NCI-H2227 treated with DMSO at 0.1 percent for 48 hours (cell line): ENCODE measurements at places on chromosomes 3 and 15.

GRCh38 chr3:71162221-71162620, 421.3 kb downstream of the FOXP1 start:
- DNase-seq, result no peak

DNA sequence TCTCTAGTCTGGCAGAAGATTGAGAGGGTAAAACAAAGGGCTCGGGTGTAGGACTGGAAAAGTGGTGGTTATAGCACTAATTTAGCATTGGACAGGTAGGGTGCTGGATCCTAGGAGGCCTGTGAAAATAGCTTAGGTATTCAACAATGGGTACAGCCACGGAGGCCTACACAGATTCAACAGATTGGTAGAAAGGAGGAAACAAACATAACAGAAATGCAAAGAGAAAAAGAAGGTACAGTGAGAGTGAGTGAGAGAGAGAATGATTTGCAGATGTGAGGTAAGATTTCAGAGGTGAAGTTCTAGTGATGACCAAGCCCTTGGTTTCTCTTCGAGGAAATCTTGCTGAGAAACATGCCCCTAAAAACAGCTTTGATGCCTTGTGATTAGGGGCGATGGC, 37.9 kb downstream of the ADIPOQ start:
- DNase-seq, result no peak

DNA sequence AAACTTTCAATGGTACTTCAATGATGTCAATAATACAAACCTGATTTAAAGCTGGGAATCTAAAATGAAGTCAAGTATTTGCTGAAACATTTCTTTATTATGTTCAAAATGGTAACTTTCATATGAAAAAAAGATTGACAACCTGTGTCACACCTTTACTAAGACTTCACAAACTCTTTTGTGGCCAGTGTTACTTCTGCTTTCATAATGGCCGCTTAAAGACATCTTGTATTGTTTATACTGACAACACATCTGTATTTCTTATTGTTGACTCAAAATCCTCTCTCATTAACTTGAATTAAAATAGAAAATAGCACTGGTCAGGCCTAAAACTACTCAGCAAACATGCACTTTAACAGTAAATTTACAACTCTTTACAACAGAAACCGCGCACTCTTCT, 312.3 kb upstream of the CNTN6 start:
- no peak for DNase-seq

DNA sequence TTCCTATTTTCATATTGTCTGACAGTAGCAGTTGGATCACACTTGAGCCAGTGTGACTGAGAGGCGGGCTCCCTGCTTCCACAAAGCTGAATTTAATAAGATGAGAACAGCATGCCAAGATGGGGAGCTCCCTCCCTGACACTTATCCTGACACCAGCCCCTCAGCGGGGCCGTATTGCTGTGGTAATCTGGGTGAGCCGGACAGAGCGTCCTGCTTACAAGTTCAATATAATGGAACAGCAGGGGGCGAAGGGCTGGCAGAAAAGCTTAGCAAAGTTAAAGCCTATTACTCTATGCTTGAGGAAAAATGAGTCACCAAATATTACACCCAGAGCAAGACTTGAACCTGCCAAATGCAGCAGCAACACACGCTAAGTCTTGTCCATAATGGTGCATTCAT, 163.8 kb upstream of the CMC1 start:
- DNase-seq, result no peak

GRCh38 chr3:46604127-46604526, 8.2 kb upstream of the FAM240A start:
- no peak for DNase-seq

DNA sequence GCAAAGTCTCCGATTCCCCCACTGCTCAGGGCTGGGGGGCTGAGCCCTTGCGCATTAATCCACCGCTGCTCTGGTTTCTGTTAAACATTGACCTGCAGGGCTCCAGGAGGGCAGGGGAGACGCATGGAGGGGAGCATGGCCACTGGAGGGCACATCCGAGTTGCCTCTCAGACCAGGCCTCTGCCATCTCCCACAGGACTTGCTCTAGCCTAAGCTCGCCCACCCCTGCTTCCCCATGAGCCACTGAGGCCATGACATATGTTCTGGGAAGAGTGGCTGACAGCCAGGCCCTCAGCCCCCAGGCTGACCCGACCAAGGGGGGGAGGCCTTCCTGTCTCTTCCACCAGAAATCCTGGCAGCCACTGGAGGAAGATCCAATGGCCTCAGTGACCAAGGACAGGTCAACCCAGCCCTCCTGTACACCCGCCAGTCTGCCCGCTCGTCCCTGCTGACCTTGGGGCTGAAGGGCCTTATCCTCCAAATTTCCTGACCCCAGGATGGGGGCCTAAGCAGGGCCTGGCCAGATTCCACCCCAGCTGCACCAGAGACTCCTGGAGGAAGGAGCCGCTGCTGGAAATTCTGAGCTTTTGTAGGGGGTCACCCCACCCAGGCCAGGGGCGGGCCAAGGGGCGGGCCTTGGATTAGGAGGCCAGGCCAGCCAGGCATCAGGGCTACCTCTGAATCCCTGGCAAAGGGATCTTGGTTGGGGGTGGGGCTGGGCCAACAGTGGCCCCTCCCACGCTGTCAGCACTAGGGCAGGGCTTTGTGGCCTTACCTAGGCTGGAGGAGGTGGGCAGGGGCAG, at the start of gene HYAL1:
Gene HYAL1, minus strand, starts transcription at position 562 of the 803 bp plus-strand sequence. CDS start 618 bp downstream, outside the sequence.
- DNase-seq, result no peak

DNA sequence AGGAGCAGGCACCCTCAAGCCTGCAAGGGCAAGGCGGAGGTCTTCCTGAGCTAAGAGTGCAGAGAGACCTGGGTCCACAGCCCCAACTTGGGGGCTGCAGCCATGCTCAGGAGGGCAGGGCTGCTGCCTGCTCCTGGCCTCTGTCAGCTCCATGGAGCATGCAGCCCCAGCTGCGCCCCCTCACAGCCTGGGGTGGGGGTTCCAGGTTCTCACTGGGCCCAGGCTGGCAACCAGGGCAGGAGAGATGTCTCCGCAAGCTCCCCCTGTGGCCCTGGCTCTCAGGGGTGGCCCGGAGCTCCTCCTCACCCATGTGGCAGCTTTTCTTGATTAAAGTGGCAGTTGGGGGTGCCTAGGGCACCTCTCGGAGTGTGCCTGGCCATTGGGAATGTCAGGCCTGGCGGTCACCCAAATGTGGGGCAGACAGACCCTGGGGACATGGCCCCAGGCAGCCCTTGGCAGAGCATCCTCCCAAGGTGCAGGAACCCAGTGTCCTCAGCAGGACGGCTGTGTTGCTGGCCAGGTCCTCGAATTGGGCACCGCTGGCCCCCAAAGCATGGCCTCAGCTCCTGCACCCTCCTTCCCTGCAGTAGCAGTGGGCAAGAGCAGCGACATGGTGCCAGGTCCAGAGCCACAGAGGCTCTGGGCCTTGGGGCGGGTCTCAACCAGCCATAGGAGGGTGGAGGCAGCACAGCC, 210.1 kb upstream of the MLF1 start:
- DNase-seq, result no peak

- DNase-seq, result no peak
Observed at GRCh38 chr3:43288366-43288765, 2.0 kb downstream of the SNRK start.

DNA sequence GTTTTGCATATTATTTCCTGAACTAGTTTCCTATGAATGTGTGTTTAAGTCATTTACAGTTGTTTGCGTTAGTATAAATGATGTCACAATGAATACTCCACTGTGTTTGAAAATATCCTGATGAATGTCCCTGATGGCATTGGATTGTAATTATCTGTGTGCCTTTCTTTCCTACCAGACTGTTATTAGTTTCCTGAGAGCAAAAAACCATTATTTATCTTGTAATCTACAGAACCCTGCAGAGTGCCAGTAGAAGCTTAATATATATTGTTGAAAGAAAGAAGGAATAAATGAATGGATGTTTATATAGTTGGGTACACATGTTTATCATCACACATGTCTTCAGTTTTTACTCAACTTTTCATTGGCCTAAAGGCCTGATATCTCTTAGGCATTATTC, 312.6 kb downstream of the AGBL1 start:
- no peak for DNase-seq

DNA sequence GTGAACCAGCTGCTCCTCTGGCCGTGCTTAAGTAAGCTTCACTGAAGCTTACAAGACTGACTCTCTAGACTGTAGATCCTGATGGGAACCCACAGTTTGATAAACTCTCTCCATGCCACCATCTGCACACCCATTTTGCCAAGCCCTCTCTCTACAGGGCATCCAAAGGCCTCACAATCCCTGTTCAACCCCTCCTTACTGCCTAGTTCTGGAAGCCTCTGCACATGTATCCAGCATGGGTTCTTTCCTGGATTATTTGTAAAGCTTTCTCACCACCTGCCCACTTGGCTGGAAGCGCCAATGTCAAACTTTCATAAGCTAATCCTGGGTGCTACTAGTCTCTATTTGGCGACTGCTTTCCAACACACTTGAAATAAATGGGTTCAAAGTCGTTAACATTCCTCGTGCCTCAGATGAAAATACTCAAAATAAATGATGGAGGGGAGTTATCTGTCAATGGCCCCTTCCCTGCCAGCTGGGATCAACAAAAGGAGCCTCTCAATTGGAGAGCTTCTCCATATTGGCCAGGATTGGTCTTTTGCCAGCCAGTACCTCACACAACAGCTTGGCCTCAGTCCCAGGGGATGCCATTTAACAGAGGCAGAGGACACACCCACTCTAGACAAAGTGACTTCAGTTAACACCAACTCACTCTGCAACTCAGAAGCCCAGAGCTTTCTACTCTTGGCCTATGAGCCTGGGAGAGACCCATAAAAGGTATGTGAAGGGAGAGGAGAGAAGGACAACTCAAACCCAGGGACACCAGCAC, 48.1 kb downstream of the SH3BP5 start:
- no peak for DNase-seq

- DNase-seq, result no peak
Observed at GRCh38 chr3:135736740-135737139, 228.8 kb upstream of the PPP2R3A start.

DNA sequence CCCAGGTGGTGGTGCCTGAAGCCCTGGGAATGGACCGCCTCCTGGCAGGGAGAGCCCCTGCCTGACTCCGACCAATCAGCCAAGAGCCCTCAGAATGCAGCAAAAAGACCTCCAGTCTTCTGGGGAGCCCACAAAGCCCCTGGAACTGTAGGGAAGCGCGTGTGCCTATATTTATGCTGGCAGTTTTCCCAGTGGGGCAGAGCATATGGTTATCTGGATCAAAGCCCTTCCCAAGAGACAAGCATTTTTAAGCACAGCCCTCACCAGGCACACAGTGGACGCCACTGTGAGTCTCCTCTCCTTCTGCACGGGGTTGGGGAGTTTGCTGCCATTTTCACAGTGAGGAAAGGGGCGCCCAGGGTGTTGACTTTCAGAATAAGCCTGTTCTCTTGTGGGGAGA, 80.9 kb upstream of the RPL32 start:
- no peak for DNase-seq

DNA sequence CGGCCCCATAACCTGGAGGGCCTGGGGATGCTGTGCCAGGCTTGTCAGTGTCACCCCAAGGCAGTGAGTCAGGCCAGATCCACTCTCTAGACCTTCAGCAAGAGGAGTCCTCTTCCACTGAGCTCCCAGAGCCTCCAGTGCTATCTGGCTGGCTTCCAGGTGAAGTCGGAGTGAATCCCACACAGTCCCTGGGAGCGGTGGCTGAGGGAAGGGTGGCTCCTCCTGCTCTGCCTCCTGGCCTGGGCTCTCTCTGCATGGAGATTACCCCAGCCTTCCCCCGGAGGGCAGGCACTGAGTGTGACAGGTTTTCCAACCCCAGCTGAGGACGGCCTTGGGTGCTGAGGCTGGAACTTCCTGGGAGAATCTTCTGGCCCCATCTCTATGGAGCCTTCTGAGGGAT, 82.7 kb downstream of the EPHB1 start:
- no peak for DNase-seq

DNA sequence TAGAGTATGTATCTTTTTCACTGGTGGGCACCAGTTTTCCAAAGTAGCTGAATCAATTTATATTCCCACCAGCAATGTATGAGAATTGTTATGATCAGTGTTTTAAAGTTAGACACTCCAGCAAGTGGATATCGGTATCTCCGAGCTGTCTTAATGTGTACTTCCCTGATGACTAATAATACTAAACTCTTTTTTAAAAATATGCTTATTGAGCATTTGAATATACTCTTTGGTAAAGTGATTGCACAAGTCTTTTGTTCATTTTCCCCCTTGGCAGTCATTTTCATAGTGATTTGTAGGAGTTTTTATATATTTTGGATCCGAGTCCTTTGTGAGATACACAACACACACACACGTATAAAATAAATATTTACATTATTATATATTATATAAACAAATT, 12.5 kb upstream of the FEM1B start:
- no peak for DNase-seq

GRCh38 chr3:173893835-173894234, 496.3 kb downstream of the NLGN1 start:
- DNase-seq, result no peak

GRCh38 chr3:148727231-148727630, 29.5 kb downstream of the AGTR1 start:
- DNase-seq, result no peak

DNA sequence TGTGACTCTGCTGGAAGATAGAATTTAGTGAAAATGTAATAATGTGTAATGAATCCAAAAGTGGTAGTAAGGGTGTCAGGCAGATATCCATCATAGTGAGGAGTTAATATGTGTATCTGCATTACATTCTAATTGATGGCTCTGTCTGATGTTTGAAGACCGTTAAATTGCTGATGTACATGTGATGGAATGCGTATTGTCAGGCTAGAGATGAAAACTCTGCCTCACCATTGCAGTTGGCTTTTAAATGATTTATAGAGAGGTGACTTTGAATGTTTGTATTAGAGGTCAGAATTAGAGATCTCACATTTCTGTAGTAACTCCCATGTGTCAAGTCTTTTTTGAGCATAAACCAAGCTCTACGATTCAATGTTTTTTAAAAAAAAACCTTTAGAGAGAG, 234.6 kb downstream of the NAALADL2 start:
- DNase-seq, result no peak

DNA sequence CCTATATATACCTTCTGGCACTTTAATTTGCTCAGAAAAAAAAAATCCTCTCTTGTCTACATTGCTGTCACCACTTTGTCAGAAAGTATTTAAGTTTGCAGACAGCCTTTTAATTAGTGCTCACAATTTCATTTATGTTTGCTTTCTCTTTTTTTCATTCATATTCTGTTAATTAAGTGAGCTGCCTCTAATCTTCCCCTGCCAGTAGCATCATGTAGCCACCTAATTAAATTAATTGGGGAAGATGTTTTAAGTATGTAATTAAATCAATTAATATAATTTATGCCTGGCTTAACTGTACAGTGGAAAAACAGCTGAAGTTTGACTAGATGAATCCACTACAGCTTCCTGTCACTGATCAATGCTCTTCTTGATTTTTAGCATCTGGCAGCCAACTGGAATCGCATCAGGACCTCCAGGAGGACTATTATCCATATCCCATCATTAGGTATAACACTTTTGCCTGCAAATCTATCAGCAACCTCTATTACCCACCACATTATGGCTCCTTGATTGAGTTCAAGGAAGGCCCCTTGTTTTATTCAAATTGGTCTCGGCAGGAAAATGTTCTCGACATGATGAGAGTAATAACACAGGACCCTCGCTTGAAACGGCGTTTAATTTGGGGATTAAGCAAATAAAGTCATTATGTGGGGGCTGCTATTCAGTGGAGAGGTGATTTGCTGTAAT, 118.5 kb downstream of the IQCH start:
- no peak for DNase-seq
